ENCODE measurements at places on chromosomes 4 and X.
A peak's percentile ranks its signal among the peaks of the same experiment; 100 is the strongest.

- DNase-seq, result peak; percentile 78
- no peaks in the 10 kb centered on the region for H3K36me3 ChIP-seq
- peaks cover 9% of the 10 kb centered on the region for H3K4me1 ChIP-seq
- no peak overlapping the region for H3K4me3 ChIP-seq
These were observed 4.3 kb upstream of the TLR6 start for GRCh38 chr4:38860788-38861424.

GRCh38 chrX:71056867-71057266 lies 11.3 kb downstream of the SNX12 start:
- H3K4me1 ChIP-seq, result peaks cover 9% of the 10 kb centered on the region
- H3K36me3 ChIP-seq, result peaks cover 16% of the 10 kb centered on the region
- H3K27me3 ChIP-seq, result peaks cover 6% of the 10 kb centered on the region
- DNase-seq, result peak; percentile 30

- no peaks in the 10 kb centered on the region for H3K27me3 ChIP-seq
- no peaks in the 10 kb centered on the region for H3K4me1 ChIP-seq
- DNase-seq, result no peak
- no peaks in the 10 kb centered on the region for H3K36me3 ChIP-seq
- H3K27ac ChIP-seq, result no peak overlapping the region
- no peak overlapping the region for H3K4me3 ChIP-seq
These were observed 161.8 kb downstream of the RPA4 start for GRCh38 chrX:97045470-97045869.

- H3K36me3 ChIP-seq, result no peaks in the 10 kb centered on the region
- H3K27me3 ChIP-seq, result no peaks in the 10 kb centered on the region
- no peaks in the 10 kb centered on the region for H3K4me1 ChIP-seq
- no peak overlapping the region for H3K4me3 ChIP-seq
These were observed 153.6 kb downstream of the MAGEB17 start for GRCh38 chrX:16320765-16321355.

- no peaks in the 10 kb centered on the region for H3K36me3 ChIP-seq
- H3K4me3 ChIP-seq, result no peak overlapping the region
- no peak overlapping the region for H3K27ac ChIP-seq
- DNase-seq, result no peak
- H3K27me3 ChIP-seq, result no peaks in the 10 kb centered on the region
These were observed 753.7 kb upstream of the AMOT start for GRCh38 chrX:113594123-113594841.

- DNase-seq, result no peak
- H3K4me1 ChIP-seq, result no peaks in the 10 kb centered on the region
- H3K27me3 ChIP-seq, result no peaks in the 10 kb centered on the region
- H3K27ac ChIP-seq, result no peak overlapping the region
- H3K36me3 ChIP-seq, result no peaks in the 10 kb centered on the region
These were observed 19.7 kb upstream of the RTL9 start for GRCh38 chrX:110338935-110339334.

DNA sequence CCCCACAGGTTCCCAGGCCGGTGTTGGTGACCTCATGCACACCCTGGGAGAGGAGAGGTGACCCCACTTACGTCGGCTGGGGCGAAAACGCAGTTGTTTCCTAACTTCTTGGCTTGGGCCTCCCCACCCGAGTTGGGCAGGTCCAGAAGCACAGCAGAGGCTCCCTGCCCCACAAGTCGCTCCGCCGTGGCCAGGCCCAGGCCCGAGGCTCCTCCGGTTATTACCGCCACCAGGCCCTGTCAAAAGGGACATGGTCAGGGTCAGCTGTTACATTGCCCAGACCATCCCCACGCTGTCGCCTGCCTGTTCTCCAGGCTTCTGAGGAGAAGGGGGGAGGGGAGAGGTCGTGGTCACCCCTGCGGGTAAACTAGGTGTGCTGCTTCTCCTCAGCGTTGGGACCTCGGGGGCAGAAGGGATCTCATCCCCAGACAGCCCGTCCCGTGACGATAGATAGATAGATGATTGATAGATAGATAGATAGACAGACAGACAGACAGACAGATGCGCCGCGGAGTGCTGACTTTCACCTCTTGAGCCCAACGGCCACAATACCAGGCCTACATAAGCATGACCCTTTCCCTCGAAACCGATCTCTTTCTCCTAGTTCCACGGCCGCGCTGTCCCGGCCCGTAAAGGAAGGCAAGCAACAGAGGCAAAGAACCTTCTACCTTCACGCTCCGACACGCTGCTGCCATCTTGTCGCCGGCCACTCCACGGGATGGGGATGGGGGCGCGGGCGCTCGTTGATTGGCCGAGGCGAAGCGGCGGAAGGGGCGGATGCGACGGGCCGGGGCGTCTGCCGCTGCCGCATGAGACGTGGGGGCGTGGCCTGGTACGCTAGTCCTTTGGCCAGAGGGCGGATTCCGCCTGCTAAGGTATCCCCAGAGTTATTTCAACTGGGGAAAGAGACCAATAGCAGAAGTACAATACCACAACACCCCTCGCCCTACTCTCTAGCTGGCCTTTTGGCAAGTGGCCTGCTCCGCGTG lies at the start of gene HSD17B10:
TSS of gene HSD17B10 (minus strand) at position 720 of the 989 bp plus-strand sequence. CDS start at position 695, 25 bp downstream.
- H3K27ac ChIP-seq, result peak within 1 kb of the TSS; percentile 56
- H3K4me1 ChIP-seq, result peaks cover 4% of the 10 kb centered on the region
- H3K4me3 ChIP-seq, result peak within 1 kb of the TSS; percentile 71
- peak; percentile 93 for DNase-seq
- H3K36me3 ChIP-seq, result peaks cover 29% of the 10 kb centered on the region

- H3K27ac ChIP-seq, result no peak overlapping the region
- DNase-seq, result no peak
- no peaks in the 10 kb centered on the region for H3K36me3 ChIP-seq
- H3K4me1 ChIP-seq, result no peaks in the 10 kb centered on the region
These were observed 33.4 kb downstream of the AFAP1 start for GRCh38 chr4:7906171-7906701.

DNA sequence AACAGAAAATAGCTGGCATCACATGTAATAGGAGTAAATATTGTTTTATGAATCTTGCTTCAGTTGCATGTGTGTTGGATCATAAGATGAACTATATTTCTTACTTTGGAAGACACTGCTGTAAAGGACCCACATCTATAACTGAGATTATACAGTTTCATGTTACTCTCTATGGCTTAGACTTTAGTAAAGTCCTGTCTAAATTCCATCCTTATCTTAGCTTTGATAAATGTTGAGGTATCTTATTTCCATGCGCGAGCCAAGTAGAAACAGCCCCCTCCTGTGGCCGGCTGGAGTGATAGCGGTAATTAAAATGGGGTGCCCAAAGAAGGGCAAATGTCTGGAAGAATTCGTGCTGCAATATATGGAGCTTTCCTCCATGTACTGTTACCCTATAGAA lies 43.0 kb downstream of the CCDC158 start:
- H3K27me3 ChIP-seq, result no peaks in the 10 kb centered on the region
- H3K36me3 ChIP-seq, result no peaks in the 10 kb centered on the region
- H3K4me1 ChIP-seq, result no peaks in the 10 kb centered on the region
- peak; percentile 37 for DNase-seq
- H3K27ac ChIP-seq, result no peak overlapping the region

GRCh38 chr4:89306486-89307177 lies 968 bp downstream of the GPRIN3 start:
- H3K4me3 ChIP-seq, result no peak overlapping the region
- no peak overlapping the region for H3K27ac ChIP-seq
- peak; percentile 53 for DNase-seq

GRCh38 chr4:182192511-182193181 lies 50.6 kb upstream of the TENM3 start:
- no peak overlapping the region for H3K4me3 ChIP-seq
- no peaks in the 10 kb centered on the region for H3K36me3 ChIP-seq
- no peak for DNase-seq
- peaks cover 2% of the 10 kb centered on the region for H3K27me3 ChIP-seq
- no peaks in the 10 kb centered on the region for H3K4me1 ChIP-seq

- no peaks in the 10 kb centered on the region for H3K27me3 ChIP-seq
- no peak for DNase-seq
- H3K36me3 ChIP-seq, result no peaks in the 10 kb centered on the region
These were observed 118.7 kb upstream of the ANXA3 start for GRCh38 chr4:78432896-78433295.

DNA sequence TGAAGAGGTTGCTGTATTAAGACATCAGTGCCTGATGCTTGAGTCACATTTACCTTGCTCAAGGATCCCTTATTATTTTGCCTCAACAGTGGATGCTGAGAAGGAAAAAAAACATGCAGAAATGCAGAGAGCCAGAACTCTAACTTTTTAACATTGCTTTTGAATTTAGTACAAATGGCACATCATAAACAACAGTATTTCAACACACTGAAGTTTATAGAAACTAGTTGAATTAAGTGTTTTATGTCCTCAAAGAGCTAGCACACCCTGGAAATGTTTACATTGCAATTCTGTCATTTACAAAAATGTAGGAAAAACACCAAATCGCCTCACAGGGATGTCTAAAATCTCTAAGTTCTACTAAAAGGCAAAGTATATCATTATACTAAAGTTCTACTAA lies 69.5 kb upstream of the BLTP1 start:
- H3K4me1 ChIP-seq, result no peaks in the 10 kb centered on the region
- no peaks in the 10 kb centered on the region for H3K36me3 ChIP-seq
- no peak overlapping the region for H3K4me3 ChIP-seq
- H3K27me3 ChIP-seq, result no peaks in the 10 kb centered on the region
- H3K27ac ChIP-seq, result no peak overlapping the region

- no peaks in the 10 kb centered on the region for H3K4me1 ChIP-seq
- H3K27me3 ChIP-seq, result no peaks in the 10 kb centered on the region
- H3K27ac ChIP-seq, result no peak overlapping the region
- no peak for DNase-seq
These were observed 20.9 kb upstream of the SOD3 start for GRCh38 chr4:24774452-24774851.

DNA sequence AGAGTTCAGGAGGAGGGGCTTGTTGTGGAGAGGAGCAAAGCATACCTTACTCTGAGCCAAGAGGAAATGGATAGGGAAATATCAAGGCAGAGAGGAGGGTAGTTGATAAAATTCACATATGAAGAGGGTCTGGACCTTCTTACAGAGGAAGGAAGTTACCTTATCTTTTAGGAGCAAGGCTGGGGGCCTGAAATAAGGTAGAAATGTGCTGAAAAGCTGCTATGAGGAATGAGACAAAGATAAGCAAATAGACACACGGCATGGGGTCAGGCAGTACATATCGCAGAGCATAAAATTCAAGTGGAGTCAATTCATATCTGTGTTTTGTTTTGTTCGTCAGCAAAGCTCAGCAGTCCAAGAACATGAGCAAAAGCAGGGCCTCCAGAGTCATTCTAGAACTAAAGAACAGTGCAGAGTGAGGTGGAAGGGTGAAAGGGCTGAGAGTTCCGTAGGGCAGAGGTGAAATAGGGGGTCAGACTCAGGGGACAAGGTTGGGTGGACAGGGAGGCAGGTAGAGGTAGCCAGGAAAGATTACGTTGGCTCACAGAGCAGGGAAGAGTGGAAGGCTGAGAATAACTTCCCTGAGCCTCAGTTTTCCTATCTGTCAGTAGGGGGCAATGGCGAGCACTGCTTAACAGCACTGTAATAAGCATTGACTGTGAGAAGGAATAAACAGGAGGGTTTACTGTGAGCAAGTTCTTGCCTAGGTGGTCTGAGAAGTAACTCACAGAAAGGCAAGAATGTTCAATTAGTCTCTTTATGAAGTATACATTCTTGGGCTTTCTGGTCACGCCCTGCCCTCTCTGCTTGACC lies 9.2 kb downstream of the VSIG4 start:
- no peaks in the 10 kb centered on the region for H3K36me3 ChIP-seq
- peaks cover 13% of the 10 kb centered on the region for H3K4me1 ChIP-seq
- no peaks in the 10 kb centered on the region for H3K27me3 ChIP-seq
- no peak overlapping the region for H3K27ac ChIP-seq
- peak; percentile 66 for DNase-seq

DNA sequence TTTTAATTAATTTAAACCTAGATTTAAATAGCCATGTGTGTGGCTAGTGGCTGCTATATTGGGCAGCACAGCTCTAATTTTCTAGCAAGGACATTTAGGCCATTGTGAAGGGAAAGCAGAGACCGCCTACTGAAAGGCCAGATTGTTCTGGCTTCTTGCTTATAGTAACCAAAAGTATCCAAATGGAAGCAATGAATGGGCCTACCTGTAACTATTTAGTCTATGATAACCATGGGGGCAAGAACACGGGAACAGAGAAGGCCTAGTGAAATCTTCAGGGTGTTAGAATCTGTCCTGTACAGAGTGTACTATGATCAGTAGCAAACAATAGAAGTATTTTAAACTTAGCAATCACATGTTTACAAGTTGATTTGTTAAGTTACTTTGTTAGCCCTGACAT lies 16.5 kb upstream of the HPRT1 start:
- H3K27ac ChIP-seq, result no peak overlapping the region
- no peak for DNase-seq
- H3K36me3 ChIP-seq, result no peaks in the 10 kb centered on the region
- no peaks in the 10 kb centered on the region for H3K27me3 ChIP-seq
- no peaks in the 10 kb centered on the region for H3K4me1 ChIP-seq
- H3K4me3 ChIP-seq, result no peak overlapping the region

GRCh38 chr4:38210396-38211114 lies 250.4 kb downstream of the PTTG2 start:
- no peak overlapping the region for H3K27ac ChIP-seq
- no peaks in the 10 kb centered on the region for H3K27me3 ChIP-seq
- no peaks in the 10 kb centered on the region for H3K4me1 ChIP-seq
- H3K36me3 ChIP-seq, result no peaks in the 10 kb centered on the region

DNA sequence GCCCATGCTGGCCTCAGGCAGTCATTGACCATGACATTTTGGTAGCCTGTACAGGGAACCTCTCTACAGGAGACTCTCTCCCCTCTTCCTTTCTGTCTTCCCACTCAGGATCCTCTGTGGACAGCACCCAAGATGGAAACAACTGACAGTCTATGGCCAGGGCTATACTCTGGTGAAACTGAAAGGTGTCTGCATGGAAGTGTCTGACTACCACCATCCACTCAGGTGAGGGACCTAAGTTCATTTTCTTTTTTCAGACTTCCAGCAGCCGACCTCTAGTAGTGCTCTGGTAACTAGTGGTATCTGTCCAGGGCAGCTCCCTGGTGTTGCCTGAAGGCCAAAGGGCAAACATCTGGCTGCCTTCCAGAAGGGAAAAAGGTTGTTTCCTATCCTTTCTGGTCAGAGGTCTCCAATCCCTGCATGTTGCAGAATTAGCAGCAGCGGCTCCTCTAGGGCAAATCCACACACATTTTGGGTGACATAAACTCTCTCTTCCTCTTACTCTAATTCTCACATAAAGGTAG lies 804.5 kb downstream of the C4orf33 start:
- H3K4me3 ChIP-seq, result no peak overlapping the region
- no peaks in the 10 kb centered on the region for H3K27me3 ChIP-seq
- DNase-seq, result no peak
- H3K4me1 ChIP-seq, result no peaks in the 10 kb centered on the region
- H3K27ac ChIP-seq, result no peak overlapping the region

DNA sequence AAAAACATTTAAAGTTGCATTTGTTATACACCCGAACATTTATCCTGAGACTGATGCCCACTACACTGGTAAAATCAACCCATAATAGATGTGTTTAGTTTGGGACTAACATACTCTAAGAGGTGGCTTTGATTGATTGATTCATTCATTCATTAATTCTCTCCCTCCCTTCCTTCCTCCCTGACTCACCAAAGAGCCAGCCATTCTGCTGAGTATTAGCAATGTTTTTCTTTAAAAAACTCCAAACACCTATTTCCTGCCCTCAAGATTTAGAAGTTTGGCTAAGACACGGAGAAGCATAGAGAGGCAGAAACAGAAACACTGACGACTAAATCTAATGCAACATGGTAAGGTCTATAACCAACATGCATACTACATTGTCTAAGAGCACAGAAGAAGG lies 88.9 kb downstream of the RASL11B start:
- H3K27ac ChIP-seq, result no peak overlapping the region
- no peaks in the 10 kb centered on the region for H3K27me3 ChIP-seq
- no peaks in the 10 kb centered on the region for H3K4me1 ChIP-seq
- peaks cover 2% of the 10 kb centered on the region for H3K36me3 ChIP-seq
- no peak overlapping the region for H3K4me3 ChIP-seq
